ENCODE measurements at places on chromosomes 5 and 9.
A peak's percentile ranks its signal among the peaks of the same experiment; 100 is the strongest.

GRCh38 chr9:77133011-77133410 is 44.3 kb upstream of the VPS13A start:
- no peak for DNase-seq

GRCh38 chr5:142208777-142209312 is 100.3 kb downstream of the NDFIP1 start:
- no peak for DNase-seq

GRCh38 chr5:107794741-107795140 is 124.0 kb upstream of the EFNA5 start:
- no peak for DNase-seq

- no peak for DNase-seq
These were observed 7.9 kb downstream of the NRARP start for GRCh38 chr9:137294091-137294680.

GRCh38 chr5:103402851-103403250 is 144.3 kb downstream of the MACIR start:
- DNase-seq, result no peak

DNA sequence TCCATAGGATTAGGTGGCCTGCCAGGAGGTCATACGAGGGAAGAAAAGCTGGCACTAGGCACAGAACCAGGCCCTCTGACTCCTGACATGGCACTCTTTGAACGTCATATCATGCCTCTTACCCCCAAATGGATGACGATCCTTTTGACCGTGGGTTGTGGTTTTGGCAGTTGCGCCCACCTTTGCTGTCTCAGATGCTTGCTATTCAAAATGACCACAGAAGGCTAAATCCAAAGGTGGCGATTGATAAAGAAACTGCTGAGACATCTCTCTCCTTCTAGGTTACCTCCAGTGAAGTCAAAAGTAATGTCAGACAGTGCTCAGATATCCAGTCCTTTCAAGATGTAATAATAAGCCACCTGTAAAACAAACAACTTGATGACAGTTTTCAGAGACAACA is 385.0 kb downstream of the EFNA5 start:
- no peak for DNase-seq

DNA sequence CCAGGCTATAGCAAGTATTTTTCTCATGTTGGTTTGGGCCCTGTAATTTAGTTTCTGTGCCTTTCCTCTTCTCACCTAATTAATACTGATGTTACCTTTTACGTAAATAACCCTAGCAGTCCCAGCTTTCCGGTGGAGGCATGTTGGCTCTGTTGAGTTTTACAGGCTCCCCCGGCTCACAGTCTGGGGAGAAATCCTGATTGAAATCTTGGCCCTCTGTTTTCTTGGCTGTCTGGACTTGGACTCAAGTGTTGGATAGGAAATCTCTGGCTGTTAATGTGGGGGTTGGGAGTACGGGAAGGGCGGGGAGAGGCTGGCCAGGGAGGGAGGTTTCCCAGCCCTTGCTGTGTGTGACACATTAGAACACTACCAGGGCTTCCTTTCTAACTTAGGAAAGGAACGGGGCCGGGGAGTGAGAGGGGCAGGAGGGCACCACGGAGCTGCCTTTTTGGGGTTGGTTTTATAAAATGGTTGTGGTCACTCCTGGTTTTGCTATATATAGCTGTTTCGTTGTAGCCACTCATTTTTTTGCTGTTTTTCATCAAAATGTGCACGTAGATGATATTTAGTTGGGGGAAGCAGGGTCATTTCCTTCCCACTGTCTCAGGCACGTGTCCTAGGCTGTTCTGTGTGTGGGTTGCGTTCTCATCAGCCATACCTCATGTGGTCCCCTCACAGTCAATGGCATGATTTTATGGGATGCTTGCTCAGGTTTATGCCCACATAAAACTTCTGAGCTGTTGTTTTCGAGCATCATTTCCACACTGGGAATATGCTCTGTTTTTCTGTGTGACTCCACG is 11.0 kb downstream of the TRIO start:
- DNase-seq, result peak; percentile 64

DNA sequence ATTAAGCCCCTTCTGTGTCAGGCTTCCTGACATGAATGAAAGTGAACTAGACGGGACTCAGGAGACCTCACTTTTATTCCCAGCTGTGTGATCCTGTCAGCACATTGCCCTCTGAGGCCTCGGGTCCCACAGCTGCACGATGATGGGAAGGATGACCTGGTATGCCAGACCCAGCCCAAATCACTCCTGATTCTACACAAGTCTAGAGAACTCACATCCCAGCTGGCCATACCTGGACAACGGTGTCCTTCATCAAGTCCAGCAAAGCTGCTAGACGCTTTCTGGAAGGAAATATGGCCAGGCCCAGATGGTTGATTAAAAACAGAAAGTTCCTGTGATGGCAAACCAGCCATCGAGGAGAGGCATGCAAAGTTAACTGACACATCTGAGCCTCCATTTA is 118.0 kb upstream of the FSTL4 start:
- no peak for DNase-seq
